MV-4-11 (cell line): ENCODE measurements at places on chromosomes 6 and 20.

DNA sequence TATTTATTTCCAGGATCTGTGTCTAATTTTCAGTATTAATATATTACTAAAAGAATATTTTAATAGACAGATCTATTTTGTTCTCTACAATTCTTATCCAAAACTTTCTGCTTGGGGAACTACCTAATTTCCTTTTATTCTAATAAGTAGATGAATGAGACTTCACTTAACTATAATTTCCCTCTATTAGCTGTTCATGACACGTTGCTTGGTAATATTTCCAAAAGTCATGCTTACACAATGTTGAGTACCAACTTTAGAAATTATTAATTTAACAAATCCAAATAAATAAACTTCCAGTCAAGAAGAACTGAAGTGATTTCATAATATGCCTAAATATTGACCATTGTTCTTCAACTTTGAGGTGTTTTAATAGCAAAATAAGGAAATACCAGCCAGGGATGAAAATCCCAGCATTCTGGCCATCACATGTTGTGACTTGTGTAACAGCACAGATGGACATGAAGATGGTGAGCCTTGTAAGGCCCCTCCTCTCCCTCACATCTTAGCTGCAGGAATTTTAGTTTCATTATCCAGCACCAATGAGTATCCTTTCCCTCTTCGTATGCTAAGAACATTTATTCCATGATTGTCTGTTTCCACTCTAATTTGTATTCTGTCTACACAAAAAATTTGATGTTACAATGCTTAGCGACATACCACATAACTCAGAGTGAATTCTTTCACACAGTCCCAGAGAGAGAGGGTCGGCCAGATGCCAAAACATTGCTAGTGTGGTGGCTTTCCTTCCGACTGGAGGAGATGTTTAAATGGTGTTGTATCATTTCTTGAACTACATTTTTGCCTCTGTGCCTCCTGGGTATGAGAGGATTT, 137.5 kb downstream of the FOXA2 start:
- no peak for DNase-seq

DNA sequence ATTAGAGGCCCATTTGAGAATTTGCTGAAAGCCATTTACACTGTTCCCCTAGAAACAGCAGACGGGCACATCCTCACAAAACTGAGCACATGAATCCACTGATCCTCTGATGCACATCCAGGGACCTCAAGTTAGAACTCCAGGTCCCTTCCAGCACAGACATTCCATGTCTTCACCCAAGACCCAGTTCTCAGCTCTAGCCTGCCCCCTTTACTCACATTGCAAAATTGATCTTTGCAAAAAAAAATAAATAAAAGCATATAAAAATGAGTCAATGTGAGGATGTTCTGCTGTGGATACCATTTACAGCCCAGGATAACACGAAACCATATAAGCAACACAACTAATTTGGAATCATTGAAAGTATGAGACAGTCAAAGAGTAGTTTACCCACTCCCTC, 458.2 kb upstream of the JARID2 start:
- no peak for DNase-seq

DNA sequence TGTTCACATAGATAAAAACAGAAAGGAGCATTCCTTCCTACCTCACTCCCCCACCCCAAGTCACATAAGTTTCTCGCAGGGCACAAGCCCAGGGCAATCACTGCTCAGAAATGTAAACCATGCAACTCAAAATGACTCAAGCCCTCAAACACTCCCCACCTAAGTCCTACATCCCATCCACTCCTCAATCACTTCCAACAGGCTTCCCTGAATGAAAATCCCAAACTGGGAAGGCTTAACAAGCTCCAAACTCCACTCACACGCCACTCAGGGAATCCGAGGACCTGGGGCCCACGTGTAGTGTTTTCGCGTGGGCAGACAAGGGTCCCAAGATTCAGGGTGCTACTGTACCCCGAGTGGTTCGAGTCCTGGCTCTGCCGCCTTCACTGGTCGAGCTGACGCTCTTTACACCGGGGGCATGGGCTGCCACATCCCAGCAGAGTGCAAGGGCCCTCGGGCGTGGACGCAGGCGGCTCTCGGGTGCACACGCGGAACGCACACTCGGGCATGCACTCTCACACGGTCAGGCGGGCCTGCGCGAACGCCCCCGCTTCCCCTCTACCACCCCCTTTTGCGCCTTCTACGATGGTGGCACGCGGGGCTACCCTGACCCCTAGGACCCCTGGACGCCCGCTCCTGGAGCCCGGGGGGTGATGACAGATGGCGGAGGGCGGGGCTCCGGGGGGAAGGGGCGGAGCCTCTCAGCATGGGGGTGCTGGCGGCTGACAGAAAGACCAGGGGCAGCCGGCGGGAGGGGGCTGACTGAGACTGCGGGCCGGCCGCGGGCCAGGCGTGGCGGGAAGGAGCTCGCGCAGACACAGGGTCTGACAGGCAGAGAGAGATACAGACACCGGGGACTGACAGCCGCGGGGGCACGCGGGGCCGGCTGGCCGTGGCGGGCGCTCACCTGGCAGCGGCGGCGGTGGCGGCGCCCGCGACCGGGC, 657 bp downstream of the ZHX3 start:
- DNase-seq = peak; percentile 25

DNA sequence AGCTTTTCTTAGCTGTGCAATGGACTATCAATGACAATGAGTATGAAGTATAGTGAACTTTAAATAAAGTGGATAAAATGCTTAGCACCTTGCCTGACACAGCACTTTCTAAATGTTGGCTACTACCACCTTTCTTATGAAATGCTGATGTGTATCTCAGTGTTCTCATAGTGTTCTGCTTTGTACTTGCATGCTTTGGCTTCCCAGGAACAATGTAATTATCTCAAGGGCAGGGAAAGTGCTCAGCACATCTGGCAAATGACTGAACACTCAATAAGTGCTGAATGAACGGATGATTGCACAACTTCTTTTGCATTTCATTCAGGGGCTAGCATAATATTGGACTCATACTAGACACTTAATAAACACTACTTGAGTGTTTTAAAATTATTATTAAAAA, 28.2 kb upstream of the NOX3 start:
- DNase-seq = no peak

DNA sequence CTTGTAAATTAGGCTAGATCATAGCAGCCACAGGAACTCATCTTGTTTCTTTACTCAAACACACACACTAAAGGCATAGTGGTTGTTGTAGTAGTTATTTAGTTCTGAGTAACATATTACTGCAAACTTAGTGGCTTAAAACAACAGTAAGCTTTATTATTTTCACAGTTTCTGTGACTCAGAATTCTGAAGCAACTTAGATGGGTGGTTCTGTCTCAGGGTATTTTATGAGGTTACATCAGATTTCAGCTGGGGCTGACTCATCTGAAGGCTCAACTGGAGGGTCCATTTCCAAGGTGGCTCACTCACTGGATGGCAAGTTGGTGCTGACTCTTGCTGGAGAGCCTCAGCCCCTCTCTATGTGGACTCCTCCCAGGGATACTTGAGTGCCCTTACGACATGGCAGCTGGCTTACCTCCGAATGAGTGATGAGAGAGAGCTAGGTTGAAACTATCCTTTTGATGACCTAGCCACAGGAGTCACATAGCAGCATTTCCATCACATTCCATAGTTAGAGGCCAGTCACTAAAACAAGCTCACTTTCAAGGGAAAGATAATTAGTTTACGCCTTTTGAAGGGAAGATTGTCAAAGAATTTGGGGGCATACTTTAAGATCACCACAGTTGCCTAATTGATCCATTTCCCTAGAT, 136.5 kb upstream of the PRND start:
- no peak for DNase-seq

DNA sequence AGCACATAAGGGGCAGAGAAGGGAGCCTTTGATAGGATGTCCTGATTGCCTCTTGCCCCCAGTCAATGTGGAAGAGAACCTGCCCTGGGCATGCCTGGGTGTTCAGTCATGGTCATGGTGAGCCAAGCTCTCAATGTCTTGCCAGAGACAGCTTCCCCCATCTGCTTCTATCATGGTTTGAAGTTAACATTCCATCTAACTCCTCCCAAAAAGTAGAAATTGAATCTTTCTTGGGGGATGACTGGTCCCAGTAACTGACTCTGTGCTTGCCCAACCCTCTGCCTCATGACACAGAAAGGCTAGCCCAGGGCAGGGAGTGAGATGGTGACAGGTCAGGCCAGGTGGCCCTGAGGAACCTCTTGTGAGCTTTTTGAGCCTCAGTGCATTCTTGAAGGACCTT, 60.1 kb downstream of the ADTRP start:
- no peak for DNase-seq

GRCh38 chr6:27593200-27593818, 120.4 kb upstream of the ZNF184 start:
- DNase-seq = no peak

- no peak for DNase-seq
Observed at GRCh38 chr6:137311940-137312339, 92.8 kb upstream of the IFNGR1 start.

DNA sequence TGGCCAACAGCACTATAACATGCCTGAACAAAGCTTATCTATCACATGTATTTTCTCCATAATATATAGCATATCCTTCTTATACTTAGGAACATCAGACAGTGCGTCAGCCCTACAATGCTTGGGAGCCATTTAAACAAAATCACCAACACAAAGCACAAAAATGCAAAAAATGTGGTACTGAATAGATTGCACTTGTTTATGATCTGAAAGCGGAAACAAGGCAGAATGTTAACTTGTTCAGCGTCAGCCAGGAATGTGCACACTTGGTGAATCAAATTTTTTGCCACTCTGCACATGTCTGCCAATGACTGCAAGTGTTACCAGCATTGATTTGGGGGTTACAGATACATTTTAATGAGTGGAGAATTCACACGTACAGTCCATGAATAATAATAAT, 14.8 kb downstream of the SLC35A1 start:
- no peak for DNase-seq

- DNase-seq = no peak
Observed at GRCh38 chr6:149305372-149305771, 12.1 kb upstream of the TAB2 start.

- no peak for DNase-seq
Observed at GRCh38 chr6:156919370-156919769, 142.2 kb downstream of the ARID1B start.

DNA sequence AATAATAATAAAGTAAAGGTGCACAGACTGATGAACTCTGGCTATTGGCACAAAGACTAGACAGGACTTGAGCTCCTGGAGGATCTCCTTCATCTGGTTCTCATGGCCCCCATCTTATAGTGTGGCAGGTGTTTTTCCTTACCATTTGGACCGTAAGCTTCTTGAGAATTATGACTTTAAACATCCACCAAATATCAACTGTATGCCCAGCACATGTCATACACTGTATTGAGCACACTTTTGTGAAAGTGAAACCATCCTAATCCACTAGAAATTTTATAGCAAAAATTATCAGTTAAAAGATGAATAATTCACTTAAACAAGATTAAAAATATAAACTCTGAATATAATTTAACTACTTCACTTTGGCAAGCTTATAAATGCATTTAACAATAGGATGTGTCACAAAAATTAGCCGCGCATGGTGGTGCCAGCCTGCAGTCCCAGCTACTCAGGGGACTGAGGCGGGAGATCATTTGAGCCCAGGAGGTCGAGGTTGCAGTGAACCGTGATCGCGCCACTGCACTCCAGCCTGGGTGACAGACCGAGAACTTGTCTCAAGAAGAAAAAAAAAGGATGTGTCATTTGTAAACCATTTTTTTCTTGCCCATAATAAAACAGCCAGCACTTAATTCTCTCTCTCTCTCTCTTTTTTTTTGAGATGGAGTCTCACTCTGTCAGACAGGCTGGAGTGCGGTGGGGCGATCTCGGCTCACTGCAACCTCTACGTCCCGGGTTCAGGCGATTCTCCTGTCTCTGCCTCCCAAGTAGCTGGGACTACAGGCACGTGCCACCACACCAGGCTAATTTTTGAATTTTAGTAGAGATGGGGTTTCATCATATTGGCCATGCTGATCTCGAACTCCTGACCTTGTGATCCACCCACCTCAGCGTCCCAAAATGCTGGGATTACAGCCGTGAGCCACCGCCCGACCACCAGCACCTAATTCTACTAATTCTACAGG, 9.1 kb downstream of the HIVEP2 start:
- DNase-seq = no peak

DNA sequence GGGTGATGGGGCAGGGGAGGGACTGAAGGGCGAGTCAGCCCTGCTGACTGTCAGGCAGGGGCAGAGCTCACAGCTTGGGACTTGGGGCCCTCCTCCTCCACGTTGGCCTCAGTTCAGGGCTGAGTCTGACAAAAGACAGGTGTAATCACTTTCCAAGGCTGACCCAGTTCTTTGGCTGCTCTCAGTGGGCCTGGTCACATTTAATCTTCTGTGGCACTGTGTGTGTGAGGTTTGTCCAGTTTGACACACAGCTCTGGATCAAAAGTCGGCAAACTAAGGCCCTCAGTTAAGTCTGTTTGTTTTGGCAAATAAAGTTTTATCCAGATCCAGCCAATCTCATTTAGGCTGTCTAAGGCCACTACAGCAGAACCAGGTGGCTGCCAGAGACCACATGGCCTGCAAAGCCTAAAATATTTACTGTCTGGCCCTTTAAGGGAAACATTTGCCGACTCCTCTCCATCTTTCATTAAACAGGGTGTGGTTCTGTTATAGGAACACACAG, 5.1 kb upstream of the MAP1LC3A start:
- no peak for DNase-seq

GRCh38 chr6:39453241-39453640, 130.7 kb upstream of the KCNK16 start:
- no peak for DNase-seq

GRCh38 chr6:151399679-151400078, 8.3 kb upstream of the ZBTB2 start:
- no peak for DNase-seq

- no peak for DNase-seq
Observed at GRCh38 chr6:37298958-37299357, 41.0 kb upstream of the TMEM217 start.

- no peak for DNase-seq
Observed at GRCh38 chr6:15776458-15776980, 113.7 kb upstream of the DTNBP1 start.

- peak; percentile 95 for DNase-seq
Observed at GRCh38 chr6:7058250-7058923, 49.4 kb upstream of the RREB1 start.

DNA sequence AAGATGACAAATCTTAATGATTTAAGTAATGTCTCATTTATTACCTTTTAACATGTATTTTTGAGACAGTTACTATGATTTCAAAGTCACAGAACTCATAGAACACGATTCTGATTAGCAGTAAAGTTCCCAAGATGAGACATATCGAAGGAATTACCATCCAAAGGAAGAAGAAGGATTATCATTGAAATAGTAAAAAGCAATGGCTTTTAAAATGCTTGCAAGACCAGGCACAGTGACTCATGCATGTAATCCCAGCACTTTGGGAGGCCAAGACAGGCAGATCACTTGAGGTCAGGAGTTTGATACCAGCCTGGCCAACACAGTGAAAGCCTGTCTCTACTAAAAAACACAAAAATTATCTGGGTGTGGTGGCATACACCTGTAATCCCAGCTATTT, 219.2 kb downstream of the KHDC1L start:
- no peak for DNase-seq

DNA sequence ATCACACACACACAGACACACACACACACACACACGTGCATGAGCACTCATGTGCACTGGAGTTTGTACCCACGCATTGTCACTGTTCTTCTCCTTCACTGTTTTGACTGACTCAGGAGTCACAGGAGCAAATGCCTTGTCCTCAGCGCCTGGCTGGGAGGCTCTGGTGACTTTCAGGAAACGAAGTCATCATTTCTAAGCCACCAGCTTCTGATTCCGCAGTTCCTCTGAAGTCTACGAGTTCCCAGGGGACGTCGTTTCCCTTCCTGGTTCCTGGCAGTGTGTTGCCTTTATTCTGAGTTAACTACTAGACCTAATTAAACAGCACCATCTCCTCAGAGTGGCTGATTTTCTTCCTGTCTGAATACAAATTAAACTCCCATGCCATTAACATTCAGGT, 82.2 kb upstream of the PMEPA1 start:
- peak; percentile 7 for DNase-seq
